ENCODE measurements at places on chromosomes 4 and X. TPM values are rescaled to one million over a fixed set of nuclear protein-coding genes. Genes with fewer than 3 reads are reported as not detected.

GRCh38 chrX:26254436-26254835, 38.5 kb downstream of the MAGEB5 start:
- DNase-seq: no peak

DNA sequence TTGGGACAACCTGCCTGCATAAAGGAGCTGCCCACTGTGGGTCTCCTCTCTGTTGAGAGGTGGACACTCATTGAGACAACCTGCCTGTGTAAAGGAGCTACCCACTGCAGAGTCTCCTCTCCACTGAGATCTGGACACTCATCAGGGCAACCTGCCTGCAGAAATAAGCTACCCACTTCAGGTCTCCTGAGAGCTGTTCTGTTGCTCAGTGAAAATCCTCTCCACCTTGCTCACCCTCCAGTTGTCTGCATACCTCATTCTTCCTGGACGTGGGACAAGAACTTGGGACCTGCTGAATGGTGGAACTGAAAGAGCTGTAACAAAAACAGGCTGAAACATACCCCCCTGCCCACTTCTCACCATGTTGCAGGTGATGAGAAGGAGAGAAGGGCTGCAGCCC, 59.9 kb upstream of the CDKN2AIP start:
- no peak for DNase-seq

GRCh38 chr4:10620935-10621488, 63.6 kb downstream of the CLNK start:
- no peak for DNase-seq

DNA sequence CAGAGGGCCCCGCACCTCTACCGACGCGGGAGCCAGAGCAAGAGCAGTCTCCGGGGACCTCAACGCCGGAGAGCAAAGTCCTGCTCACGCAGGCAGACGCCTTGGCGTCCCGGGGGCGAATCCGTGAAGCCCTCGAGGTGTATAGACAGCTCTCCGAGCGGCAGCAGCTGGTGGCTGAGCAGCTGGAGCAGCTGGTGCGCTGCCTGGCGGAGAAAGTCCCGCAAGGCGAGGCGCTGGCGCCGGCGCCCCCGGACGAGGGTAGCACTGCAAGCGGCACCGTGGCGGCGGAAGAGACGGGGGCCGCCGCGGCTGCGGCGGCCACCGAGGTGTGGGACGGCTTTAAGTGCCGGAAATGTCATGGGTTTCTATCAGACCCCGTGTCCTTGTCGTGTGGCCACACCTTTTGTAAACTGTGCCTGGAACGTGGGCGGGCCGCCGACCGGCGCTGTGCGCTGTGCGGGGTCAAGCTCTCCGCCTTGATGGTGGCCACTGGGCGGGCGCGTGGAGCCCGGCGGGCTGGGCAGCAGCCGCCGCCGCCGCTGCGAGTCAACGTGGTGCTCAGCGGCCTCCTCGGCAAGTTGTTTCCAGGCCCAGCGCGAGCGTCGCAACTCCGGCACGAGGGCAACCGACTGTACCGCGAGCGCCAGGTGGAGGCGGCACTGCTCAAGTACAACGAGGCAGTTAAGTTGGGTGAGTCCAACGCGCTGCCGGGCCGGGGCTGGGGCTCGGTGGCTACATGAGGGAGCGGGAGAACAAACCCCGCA, 672 bp downstream of the LONRF3 start:
- no peak for DNase-seq

GRCh38 chr4:183411291-183411861, 33.1 kb upstream of the CDKN2AIP start:
- no peak for DNase-seq

DNA sequence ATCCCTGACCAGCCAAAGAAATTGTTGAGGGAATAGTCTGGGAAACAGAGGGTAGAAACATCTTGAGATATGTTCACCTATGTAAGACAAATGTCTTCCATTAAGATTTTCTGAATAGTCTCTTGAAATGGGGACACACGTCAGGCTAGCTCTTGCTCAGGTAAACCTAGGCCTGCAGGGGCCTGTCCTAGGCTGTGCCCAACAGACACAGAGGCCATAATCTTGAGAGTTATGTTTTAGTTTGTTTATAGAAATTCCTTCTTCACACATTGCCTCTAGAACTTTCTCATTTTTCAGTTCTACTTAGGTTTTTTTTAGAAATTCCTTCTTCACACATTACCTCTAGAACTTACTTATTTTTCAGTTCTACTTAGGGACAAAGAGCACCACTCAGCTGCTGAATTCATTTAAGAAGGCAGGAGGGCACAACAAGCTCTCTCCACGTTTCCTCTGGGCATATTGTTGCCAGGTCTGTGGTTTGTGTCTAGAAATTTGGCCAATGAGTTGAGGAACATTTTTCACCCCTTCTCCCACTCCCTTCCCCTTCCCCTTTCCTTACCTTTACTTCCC, 94.9 kb downstream of the ARHGAP24 start:
- DNase-seq: no peak

DNA sequence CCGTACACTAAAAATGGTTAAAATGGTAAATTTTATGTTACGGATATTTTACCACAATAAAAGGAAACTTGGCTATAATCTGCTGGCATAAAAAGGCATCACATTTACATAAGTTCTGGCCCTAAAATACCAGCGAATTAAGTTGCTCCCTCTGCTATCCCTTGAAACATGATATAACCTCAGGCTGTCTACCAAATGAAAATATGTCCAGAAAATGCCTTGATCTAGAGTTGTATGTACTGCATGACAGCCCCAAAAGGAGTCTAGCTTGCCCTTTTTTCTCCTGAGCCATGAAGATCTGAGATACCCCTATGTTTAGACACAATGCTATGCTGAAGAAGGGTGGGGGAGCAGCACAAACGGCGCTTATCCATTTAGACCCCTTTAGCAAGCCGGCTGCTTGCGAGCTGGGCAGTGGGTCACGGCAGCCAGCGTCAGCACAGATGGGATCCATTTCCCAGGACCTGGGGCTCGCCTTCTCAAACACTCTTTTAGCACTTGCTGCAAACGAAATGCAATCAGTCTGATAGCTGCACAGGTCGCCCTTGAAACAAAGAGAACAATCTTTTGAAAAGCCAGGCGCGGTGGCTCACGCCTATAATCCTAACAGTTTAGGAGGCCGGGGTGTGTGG, 77.0 kb downstream of the AFAP1 start:
- DNase-seq: no peak

DNA sequence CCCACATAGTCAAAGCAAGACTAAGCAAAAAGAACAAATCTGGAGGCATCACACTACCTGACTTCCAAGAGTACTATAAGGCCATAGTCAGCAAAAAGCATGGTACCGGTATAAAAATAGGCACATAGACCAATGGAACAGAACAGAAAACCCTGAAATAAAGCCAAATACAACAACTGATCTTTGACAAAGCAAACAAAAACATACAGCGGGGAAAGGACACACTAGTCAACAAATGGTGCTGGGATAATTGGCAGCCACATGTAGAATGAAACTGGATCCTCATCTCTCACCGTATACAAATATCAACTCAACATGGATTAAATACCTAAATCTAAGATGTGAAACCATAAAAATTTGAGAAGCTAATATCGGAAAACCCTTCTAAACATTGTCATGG, 819.3 kb upstream of the FRG1 start:
- DNase-seq: no peak

GRCh38 chrX:16687514-16687913, 25.0 kb downstream of the CTPS2 start:
- DNase-seq: no peak

DNA sequence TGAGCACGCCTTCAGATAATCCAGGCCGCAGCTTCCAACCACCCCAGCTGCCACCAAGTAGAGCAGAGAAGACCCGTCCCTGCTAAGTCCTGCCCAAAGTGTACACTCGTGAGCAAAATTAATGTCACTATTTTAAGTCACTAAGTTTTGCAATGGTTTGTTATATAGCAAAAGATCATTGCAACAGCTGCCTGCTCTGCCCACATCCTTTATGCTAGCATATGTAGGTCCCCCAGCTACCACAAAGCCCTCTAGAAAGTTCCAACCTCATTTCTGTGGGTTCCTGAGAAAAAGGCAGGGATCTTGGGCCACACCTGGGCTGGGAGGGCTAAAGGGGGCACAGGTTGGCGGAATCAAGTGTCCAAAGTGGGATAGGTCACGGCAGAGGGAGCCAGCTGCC, 346.9 kb downstream of the BCOR start:
- DNase-seq: no peak

GRCh38 chrX:12974305-12974795, 560 bp upstream of the TMSB4X start:
- peak; percentile 5 for DNase-seq

DNA sequence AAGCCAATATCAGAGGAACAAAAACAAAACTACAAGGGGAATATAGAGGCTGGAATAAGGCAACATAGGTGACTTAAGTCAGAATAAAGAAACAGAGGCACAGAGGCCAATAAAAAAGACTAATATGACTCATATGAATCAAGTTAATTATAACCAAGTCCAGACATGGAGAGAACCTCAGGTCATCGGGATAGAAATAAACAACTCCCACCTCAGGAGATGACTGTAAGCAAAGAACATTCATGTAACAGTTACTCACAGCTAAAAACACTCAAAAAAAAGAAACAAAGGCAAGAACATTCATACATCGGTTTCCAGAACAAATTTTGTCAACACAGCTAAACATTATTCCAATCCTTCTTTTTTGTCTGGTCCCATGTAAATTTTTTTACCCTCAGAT, 60.3 kb upstream of the RXFP1 start:
- DNase-seq: no peak

DNA sequence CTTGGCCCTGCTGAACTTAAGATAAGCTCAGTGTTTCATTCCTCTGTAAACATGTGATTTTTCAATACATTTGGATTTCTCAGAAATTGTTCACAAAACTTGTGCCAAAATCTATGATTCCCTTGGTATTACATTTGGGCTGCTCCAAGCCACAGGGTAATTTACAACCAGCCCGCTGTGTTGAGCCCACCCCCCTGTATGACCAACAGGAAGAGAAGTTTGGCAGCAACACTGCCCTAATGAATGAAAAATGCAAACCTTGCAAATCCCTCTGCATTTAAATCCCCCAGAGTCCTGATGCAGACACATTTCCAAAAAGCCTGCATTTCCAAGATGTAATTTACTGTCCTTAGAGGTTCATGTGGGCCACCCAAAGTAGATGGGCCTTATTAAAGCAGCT, 34.1 kb upstream of the GAB1 start:
- no peak for DNase-seq

GRCh38 chr4:37858872-37859271, 32.0 kb upstream of the TBC1D1 start:
- no peak for DNase-seq

DNA sequence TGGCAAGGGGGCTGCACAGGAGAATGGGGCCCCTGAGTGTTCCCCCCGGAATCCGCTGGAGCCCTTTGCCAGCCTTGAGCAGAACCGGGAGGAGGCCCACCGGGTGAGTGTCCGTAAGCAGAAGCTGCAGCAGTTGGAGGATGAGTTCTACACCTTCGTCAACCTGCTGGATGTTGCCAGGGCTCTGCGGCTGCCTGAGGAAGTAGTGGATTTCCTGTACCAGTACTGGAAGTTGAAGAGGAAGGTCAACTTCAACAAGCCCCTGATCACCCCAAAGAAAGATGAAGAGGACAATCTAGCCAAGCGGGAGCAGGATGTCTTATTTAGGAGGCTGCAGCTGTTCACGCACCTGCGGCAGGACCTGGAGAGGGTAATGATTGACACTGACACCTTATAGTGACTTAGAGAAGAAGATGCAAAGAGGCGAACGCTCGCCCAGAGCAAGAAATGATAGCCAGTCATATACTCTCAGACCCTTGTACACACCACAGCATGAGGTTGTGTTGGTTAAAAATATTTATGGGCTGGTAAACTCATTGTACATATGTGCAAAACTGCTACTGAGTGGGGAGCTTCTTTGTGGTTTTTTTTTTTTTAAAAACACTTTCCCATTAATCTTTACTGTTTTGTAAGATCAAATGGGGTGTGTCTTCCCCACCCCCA, 52.5 kb downstream of the JADE1 start:
- no peak for DNase-seq

GRCh38 chr4:124191329-124191728, 521.2 kb downstream of the ANKRD50 start:
- DNase-seq: no peak

DNA sequence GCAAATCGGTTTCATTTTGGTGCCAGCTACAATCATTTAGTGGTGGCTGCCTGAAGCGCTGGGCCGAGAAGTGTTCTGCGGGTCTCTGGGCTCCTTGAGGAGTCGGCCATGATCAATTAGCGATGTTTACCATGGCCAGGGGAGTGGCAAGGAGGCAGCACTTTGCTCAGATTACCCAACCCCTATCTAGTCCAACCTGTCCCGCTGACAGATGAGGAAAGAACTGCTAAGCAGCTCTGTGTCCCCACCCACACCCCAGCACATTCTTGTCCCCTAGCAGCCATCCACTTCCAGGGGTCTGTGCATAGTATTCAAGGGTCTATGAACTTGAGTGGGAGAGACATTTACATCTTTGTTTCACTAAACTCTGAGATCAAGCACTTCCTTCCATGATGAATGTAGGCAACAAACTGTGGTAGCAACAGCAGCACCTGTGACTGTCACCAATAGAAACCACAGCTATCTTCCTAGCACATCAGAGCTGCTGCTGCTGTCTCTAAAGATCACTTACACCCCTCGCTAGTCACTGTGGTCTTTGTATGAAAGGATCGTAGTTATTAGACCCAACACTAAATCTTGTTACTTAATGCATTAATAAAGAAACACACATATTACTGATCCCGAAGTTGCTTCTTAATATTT, 331.6 kb downstream of the BCOR start:
- no peak for DNase-seq

- DNase-seq: no peak
Measured at GRCh38 chrX:107713543-107714205, 61.9 kb downstream of the TSC22D3 start.

- no peak for DNase-seq
Measured at GRCh38 chr4:110075083-110075738, 123.2 kb downstream of the ELOVL6 start.

DNA sequence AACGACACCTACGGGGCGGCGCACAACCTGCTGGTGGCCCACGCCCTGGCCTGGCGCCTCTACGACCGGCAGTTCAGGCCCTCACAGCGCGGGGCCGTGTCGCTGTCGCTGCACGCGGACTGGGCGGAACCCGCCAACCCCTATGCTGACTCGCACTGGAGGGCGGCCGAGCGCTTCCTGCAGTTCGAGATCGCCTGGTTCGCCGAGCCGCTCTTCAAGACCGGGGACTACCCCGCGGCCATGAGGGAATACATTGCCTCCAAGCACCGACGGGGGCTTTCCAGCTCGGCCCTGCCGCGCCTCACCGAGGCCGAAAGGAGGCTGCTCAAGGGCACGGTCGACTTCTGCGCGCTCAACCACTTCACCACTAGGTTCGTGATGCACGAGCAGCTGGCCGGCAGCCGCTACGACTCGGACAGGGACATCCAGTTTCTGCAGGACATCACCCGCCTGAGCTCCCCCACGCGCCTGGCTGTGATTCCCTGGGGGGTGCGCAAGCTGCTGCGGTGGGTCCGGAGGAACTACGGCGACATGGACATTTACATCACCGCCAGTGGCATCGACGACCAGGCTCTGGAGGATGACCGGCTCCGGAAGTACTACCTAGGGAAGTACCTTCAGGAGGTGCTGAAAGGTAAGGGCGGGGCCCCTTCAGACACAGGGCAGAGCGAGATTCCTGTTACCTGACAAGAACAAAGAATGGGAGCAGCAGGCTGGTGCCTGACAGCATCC, 11.7 kb downstream of the RPL9 start:
- DNase-seq: no peak

The PSAPL1 gene
- not detected for total RNA-seq

The CLCN5 gene
- 3.1 TPM for total RNA-seq

The MAML3 gene
- 4.4 TPM for total RNA-seq

The ERCC6L gene
- total RNA-seq: 0.62 TPM

The DUSP21 gene
- not detected for total RNA-seq

The CXCL8 gene
- 5.1 TPM for total RNA-seq

The CTAG2 gene
- not detected for total RNA-seq

The CT45A2 gene
- total RNA-seq: not detected

Measured in occipital lobe (tissue), 3 donors.